ENCODE measurements at places on chromosomes 6 and 20. TPM values are rescaled to one million over a fixed set of nuclear protein-coding genes. Genes with fewer than 3 reads are reported as not detected.

FOXC1 gene
- 8.3 TPM for total RNA-seq

FAM209A gene
- total RNA-seq, result 1.0 TPM

TMEM151B gene
- total RNA-seq, result not detected

SIRPD gene
- not detected for total RNA-seq

HIVEP2 gene
- 21.8 TPM for total RNA-seq
